Stimulated activated CD4-positive, alpha-beta T cell treated with anti-CD3 and anti-CD28 coated beads, Interleukin-1b, Interleukin-23, amount 100 ng/mL, for 48 hours (primary cell): ENCODE measurements at places on chromosomes 16 and 17.

GRCh38 chr16:73735018-73735417, 561.6 kb upstream of the PSMD7 start:
- no peak for DNase-seq

- DNase-seq, result no peak
Measured at GRCh38 chr17:43992641-43993040, 11.8 kb upstream of the NAGS start.

DNA sequence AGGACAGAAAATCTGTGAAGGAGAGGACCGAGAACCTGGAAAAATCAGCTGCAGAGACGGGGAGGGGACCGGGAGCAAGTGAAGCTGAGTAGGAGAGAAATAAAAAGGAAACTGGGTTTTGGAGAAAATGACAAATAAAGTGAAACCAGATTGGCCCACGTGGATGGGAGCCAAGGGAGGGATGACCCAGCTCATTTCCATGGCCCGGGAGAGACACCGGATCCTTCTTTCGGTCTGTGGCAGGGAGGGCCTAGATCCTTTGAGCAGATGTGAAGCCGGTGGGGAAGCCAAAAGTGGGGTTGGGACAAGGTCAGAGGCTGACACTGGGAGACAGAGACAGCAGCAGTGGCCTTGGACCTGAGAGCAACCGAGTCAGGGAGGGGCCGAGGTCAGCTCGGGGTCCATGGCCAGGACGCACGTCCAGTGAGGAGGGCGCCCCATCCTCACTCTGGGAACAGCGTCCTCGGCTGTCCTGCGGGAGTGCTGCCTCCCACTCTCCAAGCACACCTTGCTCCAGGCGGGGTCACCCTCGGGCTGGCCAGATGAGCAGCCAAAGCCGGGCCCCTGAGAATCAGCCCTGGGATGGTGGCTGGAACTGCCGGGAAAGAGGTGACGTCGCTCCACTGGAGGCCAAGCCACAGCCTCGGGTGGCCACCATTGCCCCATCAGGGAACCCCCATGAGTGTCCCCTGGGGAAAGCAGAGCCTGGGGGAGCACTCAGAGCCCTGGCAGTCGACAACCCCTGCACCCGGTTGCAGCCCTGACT, 50.8 kb upstream of the CDR2 start:
- DNase-seq, result no peak

DNA sequence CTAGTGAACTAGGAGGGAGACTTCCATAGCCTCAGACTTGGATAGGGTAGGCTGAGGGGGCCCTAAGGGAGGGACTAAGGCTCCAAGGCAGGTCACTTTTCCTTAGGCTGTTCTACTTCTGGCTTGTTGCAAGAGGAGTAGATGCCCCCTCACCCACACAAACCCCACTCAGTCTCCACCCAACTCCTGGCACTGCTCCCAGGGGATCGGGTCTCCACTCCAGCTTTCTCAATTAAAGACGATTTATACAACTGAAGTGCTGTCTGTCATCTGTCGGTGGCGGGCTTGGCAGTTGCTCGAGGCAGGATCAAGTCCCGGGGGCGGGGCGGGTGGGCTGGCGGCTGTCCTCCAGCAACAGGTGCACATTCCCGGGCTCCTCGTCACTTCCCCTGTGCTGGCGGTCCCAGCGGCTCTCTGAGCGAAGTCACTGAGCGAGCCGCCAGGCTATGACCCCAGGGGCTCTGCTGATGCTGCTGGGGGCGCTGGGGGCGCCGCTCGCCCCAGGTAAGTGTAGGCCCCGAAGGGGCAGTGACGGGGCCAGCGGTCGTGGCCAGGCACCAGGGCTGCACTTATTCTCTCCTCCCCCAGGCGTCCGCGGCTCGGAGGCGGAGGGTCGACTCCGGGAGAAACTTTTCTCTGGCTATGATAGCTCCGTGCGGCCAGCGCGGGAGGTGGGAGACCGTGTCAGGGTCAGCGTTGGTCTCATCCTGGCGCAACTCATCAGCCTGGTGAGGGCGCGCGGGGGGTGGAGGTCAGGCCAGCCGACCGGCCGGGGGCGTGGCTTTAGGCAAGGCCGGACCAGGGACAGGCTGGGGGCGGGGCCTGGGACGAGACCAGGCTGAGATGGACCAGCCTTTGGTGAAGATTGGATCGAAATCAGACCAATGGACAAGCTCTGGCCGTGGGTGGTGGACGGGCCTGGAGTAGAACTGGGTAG, at the start of gene CHRNB1:
TSS of gene CHRNB1 (plus strand) at position 380 of the 937 bp plus-strand sequence. CDS start at position 447, 67 bp downstream.
- no peak for DNase-seq

- no peak for DNase-seq
Measured at GRCh38 chr16:15515992-15516391, 81.6 kb downstream of the BMERB1 start.

DNA sequence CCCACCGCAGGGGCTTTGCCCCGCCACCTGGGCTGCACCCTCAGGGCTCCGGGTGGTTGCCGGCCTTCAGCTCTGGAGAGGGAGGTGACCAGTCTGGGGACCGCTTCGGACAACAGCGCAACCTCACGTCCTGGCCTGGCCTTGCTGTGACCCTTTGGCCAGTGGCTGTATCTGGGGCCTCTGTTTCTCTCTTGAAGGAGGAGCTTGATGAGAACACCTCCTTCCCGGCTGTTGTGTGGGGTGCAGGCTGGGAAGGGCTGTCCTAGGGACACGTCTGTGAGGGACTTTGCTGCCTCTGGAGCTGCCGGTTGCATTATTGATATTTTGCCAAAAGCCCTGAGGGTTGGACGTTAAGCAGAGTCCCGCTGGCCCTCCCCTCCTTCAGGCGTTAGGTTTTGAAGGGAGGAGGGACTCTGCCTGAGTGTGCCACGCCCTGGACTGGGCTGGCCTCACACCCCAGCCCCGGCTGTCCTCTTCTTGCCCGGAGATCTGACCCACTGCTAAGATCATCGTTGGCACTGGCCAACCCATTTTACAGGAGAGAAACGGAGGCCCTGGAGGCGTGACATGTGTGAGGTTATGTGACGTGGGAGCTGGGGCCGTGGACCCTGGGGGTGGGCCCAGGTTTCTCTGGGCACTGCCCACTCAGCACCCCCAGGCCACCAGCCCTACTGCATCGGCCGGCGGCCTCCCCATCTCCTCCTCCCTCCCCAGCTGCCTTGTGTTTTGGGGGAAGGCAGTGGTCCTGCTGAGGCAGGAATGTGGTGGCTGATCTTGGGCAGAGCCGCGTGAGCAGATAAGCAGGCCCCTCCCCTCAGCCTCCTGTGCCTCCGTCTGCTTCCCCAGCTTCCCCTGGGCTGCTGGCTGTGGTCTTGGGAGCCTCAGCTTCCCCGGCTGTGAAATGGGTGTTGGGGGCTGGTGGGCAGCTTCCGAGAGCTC, 8.5 kb downstream of the ZFPM1 start:
- DNase-seq, result no peak

DNA sequence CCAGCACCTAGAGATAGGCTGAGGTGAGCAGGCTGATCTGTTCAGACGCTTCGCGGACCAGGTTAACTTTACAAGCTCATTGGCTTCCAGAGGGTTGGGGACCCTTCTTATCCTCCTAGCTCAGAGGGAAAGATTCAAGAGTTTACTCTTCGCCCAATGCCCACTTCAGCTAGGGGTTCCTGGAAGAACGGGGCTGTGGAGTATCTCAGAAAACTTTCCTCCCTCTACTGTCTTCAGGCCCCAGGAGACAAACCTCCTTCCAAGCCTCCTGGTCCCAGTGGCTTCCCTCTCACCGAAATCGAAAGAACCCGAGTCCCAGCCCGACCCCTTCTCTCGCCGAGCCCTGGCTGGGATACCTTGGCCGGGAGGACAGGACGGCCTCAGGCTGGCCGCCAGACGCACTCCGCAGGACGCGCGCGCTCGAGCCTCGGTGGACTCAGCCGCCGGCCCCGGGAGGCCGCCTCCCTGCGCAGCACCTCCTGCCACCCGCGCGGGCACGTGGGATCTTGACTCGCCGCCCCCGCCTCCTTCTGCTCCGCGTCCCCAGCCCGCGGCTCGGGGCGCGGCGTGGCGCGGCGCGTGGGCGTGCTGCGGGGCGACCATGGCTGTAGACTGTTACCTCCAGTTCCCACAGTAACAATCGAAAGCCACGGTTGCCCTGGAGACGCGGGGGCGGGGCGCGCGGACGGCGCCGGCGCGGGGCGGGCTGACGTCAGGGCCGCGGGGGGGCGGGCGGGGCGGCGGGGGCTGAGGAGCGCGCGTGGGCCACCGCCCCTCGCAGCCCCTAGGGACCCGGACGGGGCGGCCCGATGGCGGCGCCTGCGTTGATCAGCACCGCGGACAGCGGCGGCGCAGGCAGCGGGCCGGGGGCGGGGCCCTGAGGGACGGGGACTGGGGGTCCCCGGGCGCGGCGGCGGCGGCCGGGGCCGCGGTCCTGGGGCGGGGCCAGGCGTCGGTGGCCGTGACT, 5.3 kb upstream of the HIC1 start:
- DNase-seq, result peak; percentile 86

- no peak for DNase-seq
Measured at GRCh38 chr16:19831678-19832077, 53.0 kb downstream of the GPRC5B start.

DNA sequence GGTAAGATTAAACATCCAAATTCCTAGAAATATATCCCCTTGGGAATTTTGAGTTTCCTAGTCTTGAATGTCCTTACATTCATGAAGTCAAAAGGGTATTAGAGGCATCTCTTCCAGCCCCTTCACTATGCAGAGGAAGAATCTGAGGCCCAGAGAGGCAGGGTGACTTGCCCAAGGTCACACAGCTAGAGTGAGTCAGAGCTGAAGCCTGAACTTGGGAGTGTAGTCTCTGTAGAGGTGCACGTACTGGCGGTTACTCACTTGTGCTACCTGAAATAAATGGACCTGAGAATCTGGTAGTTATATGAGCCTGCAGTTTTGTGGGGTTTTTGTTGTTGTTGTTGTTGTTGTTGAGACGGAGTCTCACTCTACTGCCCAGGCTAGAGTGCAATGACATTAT, 164.0 kb downstream of the XYLT1 start:
- DNase-seq, result no peak

- DNase-seq, result no peak
Measured at GRCh38 chr16:12511708-12512107, 292.0 kb downstream of the CPPED1 start.
